Stimulated activated CD8-positive, alpha-beta memory T cell treated with anti-CD3 and anti-CD28 coated beads, Interleukin-4, amount 100 ng/mL, for 4 hours (primary cell): ENCODE measurements at places on chromosomes 2 and 18.

- no peak for DNase-seq
Observed at GRCh38 chr2:124121760-124122275, 96.7 kb downstream of the CNTNAP5 start.

DNA sequence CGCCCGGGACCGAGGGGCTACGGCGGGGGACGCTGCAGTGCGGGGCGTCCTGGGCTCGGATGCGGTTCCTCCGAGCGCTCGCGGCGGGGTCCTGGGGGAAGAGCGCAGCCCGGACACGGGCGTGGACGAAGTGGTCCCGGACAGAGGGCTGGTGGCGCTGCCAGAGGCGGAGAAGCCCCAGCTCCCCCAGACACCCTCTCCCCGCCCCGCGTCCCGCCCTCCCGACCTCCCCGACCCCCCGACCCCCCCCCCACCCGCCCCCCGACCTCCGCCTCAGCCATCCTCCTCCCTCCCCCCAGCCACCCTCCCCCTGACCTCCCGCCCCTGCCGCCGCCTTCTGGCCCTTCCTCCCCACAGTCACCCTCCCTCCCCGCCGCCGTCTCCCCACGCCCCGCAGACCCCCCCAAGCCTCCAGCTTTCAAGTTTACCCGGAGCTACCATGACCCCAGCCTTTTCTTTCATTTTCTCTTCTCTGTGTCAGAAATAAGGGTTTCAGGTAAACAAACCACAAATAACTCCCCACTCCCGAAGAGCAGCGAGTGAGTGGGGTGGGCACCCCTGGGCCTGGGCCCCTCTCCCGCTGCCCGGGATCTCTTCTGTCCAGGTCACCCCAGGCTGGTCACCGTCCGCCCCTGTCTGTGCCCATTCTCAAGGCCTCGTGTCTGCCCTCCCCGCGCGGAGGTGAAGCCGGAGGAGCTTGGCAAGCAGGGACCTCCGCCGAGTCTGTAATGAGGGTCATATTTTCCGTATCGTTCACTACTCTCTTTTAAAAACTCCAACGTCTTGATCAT, 5.1 kb downstream of the NFATC1 start:
- no peak for DNase-seq

- no peak for DNase-seq
Observed at GRCh38 chr18:61749031-61749430, 143.8 kb downstream of the RNF152 start.

DNA sequence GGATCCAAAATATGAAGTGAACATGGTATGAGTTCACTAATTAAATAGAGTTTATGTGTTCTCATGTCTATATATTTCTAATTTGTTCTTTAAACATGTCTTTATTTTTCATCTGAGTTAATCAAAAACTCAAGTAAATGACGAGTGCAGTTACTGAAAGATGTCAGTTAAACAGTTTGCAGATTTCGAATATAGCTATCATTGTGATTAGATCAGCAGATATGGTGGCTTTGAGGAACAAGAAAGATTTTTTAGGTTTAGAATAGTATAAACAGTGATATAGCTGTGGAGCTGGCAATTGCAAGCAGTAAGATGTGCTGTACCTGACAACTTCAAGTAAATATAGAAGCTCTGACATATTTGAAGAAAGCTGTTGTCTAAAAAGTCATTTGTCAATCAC, 49.7 kb downstream of the TANK start:
- no peak for DNase-seq

GRCh38 chr18:79692056-79692455, 12.5 kb downstream of the CTDP1 start:
- no peak for DNase-seq

DNA sequence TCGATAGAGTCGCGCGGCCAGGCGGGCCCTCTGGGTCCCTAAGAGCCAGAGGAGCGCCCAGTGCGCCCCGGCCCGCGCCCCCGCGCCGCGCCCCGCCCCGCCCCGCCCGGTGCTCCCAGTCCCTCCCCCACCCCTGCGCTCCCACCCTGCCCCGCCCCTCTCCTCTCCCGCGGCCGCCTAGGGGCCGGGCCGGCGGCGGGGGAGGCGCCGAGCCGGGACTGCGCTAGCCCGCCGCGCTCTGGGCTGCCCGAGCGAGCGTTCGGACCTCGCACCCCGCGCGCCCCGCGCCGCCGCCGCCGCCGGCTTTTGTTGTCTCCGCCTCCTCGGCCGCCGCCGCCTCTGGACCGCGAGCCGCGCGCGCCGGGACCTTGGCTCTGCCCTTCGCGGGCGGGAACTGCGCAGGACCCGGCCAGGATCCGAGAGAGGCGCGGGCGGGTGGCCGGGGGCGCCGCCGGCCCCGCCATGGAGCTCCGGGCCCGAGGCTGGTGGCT, at the start of gene GPC1:
Gene GPC1, plus strand, starts transcription at position 207 of the 491 bp plus-strand sequence. Its CDS starts 256 bp downstream, at position 463.
- no peak for DNase-seq

DNA sequence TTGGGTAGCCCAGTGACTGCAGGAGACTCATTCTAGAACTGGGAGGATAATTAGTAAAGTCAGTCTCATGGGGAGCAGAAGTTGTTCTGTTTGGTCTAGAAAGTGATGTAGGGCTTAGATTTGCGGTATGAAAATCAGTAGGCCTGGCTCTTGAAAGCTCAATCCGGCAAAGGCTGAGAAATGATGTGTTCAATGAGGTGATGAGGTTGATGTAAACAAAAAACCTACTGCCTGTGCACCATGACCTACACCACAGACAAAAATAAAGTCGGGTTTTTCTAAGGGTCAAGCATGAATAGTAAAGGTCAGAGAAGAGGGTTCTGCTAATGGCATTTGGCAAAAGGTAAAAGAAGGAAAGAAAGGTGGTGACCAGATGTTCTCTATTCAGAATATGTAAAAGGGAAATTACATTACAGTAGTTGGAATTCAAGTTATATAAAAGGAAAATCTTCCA, 80.8 kb upstream of the COL5A2 start:
- DNase-seq = no peak

GRCh38 chr2:64399521-64399920, 54.4 kb upstream of the LGALSL start:
- no peak for DNase-seq

GRCh38 chr2:166067229-166067628, 60.6 kb downstream of the SCN1A start:
- DNase-seq = no peak

DNA sequence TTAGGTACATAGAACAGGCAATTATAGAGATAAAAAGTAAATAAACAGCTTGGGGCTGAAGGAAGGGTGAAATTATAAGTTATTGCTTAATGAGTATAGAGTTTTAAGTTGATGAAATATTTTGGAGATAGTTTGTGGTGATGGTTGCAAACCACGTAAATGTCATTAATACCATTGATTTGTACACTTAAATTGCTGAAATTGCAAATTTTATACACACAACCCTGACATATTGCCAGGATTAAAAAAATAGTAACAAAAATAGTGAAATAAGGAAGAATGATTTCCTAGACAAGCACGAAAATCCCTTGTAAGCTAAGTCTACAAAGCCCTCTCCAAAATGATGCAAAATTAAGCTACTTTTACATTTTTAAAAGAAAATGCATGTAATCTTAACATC, 46.2 kb upstream of the RAB6D start:
- DNase-seq = no peak

GRCh38 chr2:127199223-127199622, 20.9 kb downstream of the CYP27C1 start:
- no peak for DNase-seq

DNA sequence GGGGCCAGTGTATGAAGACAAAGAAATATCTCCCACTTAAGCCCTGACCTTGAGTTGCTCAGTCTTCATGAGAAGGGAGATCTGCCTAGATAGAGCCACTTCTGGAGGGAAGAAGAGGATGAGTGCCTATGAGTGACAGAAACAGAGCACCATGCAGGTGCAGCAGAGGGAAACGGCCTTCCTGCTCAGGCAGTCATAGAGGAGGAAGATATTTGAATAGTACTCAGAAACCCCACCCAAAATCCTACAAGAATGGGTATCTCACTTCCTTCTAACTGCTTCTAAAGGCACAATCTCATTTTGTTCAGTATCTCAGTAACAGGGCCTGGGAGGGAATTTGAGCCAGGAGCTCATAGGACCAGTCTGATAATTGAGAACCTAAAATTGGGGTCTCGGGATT, 339.3 kb downstream of the ALK start:
- DNase-seq = no peak

DNA sequence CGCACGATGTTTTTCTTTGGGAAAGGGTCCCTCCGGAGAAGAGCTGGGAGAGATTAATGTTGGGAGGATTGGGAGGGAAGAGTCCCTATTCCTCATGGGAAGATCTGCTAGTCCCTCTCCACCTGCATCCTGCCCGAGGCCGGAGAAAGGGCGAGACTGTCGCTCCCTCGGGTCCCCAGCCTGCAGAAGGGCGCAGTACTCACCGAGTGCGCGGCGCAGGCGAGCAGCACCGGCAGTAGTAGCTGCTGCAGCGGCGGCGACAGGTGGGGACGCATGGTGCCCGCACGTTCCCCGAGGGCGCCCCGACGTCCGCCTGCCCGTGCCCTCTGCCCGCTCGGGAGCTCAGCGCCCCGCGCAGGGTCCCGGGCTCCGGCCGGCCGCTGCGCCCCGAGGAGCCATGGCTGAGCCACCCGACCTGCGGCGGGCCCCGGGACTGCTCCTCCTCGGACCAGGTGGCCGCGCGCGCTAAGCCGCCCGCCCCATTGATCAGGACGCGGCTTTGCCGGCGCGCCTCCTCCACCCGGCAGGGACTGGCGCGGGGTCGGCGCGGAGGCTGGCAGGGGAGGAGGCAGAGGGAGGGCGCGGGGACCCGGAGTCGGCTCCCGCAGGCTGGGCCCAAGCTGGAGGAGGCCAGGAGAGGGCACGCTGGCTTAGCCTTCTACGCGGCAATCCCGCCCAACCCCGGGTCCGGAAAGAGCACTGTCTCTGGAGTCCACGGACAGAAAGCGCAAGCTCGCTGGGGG, at the start of gene SCTR:
Gene SCTR, minus strand, starts transcription at position 532 of the 743 bp plus-strand sequence. Its CDS starts 257 bp downstream, at position 275.
- DNase-seq = no peak

DNA sequence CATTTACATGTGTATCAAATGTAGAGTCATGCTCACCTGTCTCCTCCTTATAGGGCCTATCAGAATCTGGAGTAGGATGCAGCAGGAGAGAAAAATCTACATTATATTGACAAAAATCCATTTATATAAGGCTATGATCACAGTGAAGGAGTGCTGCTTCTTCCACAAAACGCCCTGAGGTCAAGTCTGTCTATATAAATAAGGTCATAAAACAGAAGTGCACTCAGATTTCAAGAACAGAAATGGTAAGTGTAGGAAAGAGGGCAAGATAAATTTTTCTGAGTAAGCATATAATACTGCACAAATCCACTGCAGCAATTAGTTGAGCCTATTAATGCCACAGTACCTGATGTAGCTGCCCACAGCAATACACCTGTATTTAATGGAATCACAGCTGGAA, 51.8 kb downstream of the COL5A2 start:
- DNase-seq = no peak

DNA sequence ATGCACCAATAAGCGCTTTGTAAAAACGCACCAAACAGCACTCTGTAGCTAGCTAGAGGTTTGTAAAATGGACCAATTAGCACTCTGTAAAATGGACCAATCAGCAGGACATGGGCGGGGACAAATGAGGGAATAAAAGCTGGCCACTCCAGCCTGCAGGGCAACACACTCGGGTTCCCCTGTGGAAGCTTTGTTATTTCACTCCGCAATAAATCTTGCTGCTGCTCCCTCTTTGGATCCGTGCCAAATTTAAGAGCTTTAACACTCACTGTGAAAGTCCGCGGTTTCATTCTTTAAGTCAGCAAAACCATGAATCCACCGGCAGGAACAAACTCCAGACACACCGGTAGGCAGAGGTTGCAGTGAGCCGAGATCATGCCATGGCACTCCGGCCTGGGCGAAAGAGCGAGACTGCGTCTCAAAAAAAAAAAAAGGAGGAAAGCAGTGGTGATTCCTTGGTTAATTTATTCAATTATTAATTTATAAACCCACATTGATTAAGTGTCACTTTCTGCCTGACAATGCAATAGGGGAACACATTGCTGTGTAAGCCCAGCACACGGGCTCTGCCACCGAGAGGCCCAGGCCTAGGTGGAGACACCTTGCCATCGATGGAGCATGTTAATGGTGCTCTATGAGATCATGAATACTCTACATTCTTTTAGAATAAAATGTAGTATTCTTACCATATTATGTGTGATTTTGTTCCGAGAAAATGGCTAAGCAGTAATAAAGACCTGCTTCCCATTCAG, 687.6 kb upstream of the HS6ST1 start:
- DNase-seq = no peak

DNA sequence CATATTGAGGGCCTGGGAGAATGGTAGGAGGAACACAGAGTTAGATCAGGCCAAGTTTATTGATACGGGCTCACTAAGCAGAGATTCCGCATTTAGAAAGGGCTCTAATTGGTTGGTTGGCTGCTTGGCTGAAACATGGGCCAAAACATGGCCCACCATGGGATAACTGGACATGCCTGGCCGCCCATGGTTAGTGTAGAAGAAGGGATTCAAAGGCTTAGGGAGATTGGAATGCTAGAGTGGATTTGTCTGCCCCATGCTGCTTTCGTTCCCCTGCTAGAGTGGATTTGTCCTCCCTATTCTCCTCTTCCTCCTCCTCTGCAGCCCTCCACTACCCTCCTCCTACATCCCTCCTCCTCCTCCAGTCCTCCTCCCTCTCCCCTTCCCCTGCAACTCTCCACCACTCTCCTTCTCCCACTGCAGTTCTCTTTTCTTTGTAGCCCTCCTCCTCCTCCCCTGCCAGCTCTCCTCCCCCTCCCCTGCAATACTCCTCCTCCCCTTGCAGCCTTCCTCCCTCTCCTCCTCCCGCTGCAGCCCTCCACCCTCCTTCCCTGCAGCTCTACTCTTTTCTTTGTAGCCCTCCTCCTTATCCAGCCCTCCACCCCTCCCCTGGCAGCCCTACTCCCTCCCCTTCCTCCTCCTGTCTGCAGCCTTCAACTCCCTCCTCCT, 17.2 kb downstream of the BOK start:
- DNase-seq = no peak

DNA sequence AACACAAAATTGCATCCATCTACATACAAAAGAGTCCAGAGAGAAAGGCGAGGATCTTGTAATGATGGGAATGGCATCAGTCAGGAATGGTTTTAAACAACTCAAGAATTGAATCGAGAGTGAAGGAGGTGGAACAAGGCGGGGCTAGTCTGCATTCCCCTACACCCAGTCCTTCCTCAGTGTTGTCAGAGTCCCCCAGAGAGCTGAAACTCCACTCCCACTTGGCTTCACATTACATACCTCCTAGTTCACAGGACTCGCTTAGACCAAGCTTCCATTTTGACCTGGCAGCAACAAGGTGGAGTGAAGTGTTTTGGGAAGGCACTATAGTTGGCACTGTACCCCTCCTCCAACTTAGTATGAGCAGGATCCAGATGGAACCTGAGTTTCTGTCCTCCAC, 1273.5 kb upstream of the CRIM1 start:
- no peak for DNase-seq

GRCh38 chr18:31723990-31724711, 36.5 kb downstream of the SLC25A52 start:
- DNase-seq = no peak
